ENCODE measurements at places on chromosomes 11 and 22.

- peak; percentile 91 for DNase-seq
These were observed 108.8 kb upstream of the CD44 start for GRCh38 chr11:35029979-35030682.

DNA sequence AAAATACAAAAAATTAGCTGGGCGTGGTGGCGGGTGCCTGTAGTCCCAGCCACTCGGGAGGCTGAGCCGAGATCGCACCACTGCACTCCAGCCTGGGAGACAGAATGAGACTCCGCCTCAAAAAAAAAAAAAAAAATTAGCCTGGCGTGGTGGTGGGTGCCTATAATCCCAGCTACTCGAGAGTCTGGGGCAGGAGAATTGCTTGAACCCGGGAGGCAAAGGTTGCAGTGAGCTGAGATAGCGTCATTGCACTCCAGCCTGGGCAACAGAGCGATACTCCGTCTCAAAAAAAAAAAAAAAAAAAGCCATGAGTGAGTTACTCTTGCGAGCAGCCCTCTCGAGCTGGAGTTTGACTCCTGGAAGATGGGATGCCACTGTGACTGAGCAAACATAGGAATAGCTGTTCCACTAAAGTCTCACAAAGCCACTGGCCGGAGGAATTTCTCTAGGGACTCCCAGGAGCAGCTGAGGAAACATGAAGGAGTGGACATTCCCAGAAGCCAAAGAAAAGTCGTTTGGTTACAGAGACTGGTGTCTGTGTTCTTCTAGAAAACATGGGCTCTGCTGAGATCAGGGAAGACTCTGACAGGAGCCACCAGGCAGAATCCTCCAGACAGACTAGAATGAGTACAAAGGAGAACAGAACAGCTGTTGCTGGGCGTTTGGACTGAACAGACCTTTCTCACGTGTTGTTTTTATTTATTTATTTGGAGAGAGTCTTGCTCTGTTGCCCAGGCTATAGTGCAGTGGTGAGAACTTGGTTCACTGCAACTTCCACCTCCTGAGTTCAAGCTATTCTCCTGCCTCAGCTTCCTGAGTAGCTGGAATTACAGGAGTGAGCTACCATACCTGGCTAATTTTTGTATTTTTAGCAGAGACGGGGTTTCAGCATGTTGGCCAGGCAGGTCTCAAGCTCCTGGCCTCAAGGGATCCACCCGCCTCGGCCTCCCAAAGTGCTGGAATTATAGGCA lies 32.4 kb upstream of the MYH9 start:
- no peak for DNase-seq

- no peak for DNase-seq
These were observed 76.1 kb downstream of the SMCO4 start for GRCh38 chr11:93467054-93467453.

- no peak for DNase-seq
These were observed 125.2 kb downstream of the MICAL2 start for GRCh38 chr11:12235553-12235946.

DNA sequence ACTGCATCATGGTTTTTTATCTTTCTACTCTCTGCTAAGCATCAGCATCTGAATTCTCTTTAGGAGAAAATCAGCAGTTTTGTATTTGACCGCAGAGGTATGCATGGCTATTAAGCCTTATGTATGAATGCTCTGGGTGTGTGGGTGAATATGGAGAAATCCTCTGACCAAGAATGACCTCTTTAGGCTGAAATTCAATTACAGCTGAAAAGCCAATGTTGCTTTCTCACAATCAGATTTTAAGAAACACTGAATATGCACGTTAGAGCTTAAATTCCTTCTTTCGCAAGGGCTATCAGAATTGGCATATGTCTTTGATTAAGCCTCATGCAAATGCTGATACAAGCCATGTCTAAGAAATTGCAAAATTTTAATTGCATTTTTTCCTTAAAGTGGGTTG lies 43.2 kb downstream of the ARHGAP42 start:
- DNase-seq = no peak

DNA sequence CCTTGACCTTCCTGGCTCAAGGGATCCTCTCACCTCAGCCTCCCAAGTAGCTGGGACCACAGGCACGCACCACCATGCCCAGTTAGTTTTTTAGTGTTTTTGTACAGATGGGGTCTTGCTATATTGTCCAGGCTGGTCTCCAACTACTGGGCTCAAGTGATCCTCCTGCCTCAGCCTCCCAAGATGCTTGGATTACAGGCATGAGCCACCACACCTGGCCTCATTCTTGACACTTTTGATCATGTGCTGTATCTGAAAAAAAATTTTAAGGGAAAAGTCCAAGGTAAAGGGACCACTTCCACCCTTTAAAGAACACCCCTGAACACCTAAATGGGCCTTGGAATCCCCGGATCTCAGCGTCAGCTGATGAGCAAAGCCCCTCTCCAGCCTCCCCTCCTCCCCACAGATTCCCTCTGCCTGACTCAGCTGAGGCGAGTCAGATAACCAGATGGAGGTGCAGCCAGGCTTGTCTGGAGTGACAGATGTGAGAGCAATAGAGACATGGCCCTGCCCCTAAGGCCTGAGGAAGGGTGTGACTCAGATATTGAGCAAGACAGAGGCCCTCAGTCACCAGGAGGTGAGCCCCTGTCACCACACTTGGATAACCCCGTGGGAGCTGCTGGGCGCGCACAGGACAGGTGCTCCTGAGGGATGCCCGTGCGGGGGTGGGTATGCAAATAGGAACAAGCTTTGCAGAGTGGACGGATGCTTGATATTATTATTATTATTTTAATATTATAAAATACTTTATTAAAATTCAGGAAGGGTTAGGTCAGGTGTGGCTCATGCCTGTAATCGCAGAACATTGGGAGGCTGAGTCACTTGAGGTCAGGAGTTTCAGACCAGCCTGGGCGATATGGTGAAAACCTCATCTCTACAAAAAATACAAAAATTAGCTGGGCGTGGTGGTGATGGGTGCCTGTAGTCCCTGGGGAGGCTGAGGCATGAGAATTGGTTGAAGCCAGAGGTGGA lies 5.0 kb upstream of the CCDC88B start:
- DNase-seq = peak; percentile 78

DNA sequence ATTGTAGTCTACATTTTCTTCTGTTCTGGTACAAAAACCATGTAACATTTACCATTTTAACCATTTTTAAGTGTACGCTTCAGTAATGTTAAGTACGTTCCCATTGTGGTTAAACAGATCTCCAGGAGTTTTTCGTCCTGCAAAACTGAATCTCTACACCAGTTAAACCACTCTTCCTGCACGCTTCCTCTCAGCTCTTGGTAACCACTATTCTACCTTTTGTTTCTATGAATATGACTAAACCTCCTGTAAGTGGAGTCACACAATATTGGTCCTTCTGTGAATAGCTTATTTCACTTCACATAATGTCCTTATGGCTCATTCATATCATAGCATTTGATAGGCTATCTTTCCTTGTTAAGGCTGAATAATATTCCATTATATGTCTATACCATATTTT lies 7.1 kb upstream of the EXT2 start:
- no peak for DNase-seq

DNA sequence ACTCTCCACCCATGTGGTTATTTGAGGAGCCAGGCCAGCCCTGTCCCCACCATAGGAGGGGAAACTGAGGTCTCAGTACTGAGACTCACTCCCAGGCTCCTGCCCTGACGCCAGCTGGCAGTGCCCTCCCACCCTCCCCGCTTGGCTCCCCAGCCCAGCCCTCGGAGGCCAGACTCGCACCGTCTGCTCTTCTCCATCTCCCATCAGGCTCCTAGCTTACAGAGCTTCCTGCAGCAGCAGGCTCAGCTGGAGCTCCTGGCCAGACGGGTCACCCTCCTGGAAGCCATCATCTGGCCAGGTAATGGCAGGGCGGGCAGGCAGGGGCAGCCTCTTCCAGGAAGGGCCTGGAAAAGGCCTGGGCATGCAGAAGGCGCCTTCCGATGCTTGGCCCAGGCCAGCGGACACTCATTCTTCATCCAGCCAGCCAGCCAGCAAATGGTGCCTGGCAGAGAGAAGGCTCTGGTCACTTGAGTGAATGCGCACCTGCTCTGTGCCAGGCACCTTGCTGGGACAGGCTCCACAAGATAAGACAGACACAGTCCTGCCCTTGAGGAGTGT lies 12.6 kb downstream of the RHBDD3 start:
- no peak for DNase-seq

- peak; percentile 55 for DNase-seq
These were observed 44.8 kb upstream of the TUB start for GRCh38 chr11:8036002-8036802.

GRCh38 chr11:1298695-1299492 lies 10.5 kb downstream of the TOLLIP start:
- DNase-seq = peak; percentile 92

- no peak for DNase-seq
These were observed 1.0 kb upstream of the ADSL start for GRCh38 chr22:40345271-40345670.

- DNase-seq = no peak
These were observed 22.3 kb upstream of the TMA7B start for GRCh38 chr22:39937906-39938305.

DNA sequence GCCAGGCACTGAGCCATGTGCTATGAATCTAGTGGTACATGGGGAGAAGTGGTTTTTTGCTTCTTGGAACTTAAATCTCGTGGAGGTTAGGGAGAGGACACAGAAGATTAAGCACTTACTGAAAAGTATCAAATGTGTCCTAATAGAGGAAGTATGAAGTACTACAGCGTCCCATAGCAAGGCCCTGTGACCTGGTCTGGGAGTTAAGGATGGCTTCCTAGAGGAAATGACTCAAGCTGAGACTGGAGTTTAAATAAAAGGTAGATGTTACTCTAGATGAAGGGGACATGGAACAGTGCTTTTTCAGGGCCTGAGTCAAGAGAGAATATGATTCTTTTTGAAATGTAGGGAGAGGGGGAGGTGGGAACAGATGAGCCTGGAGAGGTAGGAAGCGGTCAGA lies 202.9 kb downstream of the GRIK4 start:
- no peak for DNase-seq

- no peak for DNase-seq
These were observed 15.7 kb downstream of the SLN start for GRCh38 chr11:107696140-107696539.

DNA sequence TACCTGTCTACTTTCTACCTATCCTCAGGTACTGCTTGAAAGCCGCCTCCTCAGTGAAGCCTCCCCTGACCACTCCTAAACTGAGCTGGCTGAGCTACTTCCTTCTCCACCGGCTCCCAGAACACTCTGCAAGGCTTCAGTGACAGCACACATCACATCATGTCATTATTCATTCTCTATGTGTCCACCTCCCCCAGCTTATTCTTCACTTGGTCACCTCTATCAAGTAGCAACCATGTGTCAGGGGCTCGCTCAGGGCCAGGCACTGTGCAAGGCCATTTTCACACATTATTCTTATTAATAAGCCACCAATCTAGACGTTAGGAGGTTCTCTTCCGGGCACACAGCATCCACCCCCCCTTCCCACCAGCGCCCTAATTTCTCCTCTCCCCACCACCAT lies 3.7 kb upstream of the ELFN2 start:
- DNase-seq = no peak

DNA sequence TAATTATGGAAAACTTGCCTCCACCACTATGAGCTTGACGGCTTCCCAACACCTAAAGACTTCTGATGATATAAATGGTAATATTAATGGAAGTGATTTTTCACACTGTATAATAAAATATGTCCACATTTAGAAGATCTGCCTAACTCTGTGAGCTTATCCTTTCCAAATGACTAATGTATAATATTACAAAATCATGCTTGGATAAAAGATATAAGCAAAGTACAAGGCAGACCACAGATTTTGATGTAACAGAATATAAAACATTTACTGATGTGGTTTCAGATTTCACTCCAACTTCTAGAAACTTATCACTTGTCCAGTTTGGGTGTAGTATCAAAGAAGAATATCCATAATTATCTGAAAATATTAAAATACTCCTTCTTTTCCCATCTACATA lies 36.9 kb downstream of the GALNT18 start:
- DNase-seq = no peak

DNA sequence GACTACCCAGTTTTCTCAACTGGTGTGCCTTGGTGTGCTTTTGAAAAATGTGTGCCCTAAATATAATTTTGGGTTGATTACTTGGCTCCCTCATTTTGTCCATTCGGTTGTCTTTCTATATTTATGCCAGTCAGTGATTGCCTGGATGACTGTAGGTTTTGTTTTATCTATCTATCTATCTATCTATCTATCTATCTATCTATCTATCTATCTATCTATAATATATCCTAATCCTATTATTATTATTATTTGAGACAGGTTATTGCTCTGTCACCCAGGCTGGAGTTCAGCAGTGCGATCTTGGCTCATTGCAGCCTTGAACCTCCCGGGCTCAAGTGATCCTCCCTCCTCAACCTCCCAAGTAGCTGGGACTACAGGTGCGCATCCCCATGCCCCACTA lies 111.4 kb upstream of the GRK3 start:
- DNase-seq = no peak

GRCh38 chr22:40397396-40397795 lies 27.0 kb downstream of the SGSM3 start:
- DNase-seq = no peak

GRCh38 chr11:96642583-96642982 lies 252.8 kb downstream of the JRKL start:
- no peak for DNase-seq

DNA sequence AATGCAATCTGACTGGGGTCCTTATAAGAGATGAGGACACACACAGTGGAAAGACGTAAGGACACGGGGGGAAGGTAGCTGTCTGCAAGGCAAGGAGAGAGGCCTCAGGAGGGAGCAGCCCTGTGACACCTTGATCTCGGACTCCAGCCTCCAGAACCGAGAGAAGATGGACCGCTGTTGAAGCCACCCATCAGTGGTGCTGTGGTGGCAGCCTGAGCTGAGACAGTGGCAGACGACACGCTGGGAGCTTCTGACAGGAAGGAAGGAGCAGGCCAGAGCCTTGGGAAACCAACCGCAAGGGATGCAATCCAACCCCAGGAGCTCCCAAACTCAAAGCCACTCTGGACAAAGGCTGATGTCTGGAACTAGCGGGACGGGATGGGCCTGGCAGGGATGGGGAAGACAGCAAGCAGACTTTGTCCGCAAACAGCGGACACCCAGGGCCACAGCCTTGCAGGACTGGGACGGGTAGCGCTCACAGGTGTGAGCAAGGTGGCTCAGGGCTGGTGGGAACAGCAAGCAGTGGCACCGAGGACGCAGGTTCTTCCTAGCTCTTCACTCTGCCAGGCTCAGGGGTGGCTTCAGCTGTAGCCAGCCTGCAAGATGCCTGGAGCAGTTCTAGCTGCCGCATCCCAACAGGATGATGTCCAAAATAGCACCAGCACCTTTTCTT lies 10.9 kb downstream of the LTO1 start:
- DNase-seq = no peak

- DNase-seq = no peak
These were observed 76.1 kb downstream of the CABIN1 start for GRCh38 chr22:24087071-24087795.

GRCh38 chr22:45867118-45867905 lies 109.7 kb downstream of the WNT7B start:
- no peak for DNase-seq

All from suppressor macrophage (primary cell).